Activated CD4-positive, CD25-positive, alpha-beta regulatory T cell treated with anti-CD3 and anti-CD28 coated beads, Interleukin-2, amount 50 U/mL, for 72 hours (primary cell): ENCODE measurements at places on chromosomes 3 and 15.

DNA sequence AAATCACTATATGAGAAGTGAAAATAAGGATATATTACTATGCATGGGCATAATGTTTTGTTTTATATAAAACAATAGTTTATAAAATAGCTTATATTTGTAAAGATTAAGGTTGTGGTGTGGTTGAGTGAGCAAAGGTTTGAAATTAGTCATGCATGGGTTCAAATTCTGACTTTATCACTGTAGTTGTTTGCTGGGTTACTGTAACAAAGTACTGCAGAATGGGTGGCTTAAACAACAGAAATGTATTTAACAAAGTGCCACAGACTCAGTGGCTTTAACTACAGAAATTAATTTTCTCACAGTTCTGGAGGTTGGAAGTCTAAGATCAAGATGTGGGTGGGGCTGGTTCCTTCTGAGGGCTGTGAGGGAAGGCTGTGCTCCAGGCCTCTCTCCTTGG, 184.8 kb upstream of the THRB start:
- no peak for DNase-seq

DNA sequence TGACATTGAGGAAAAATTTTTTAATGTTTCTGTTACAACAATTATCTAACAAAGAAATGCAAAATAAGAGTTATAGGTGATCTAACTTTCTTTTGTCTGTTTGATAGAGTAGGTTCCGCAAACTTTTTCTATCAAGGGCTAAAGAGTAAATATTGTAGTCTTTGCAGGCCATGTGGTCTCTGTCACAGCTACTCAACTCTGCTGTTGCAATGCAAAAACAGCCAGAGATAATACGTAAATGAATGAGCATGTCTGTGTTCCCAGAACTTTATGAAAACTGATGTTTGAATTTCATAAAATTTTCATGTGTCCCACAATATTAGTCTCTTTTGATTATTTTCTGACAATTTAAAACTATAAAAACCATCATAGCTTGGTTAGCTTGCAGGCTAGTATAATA, 73.3 kb downstream of the SLC24A1 start:
- no peak for DNase-seq

DNA sequence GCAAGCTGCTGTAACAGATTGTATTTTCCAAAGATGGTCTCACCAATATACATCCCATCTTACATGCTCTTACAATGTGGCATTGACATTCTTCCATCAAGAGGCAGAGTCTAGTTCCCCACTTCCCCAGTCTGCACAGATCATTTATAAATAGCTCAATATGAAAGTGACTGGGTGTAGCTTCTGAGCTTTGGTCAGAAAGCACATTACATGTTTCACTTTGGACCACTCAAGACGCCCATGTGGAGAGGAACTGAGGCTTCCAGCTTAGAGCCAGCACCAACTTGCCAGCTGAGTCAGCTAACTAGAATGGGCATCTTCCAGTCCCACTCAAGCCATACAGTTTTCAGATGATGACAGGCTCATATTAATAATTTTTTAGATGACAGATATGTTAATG, 45.5 kb downstream of the GREM1 start:
- no peak for DNase-seq

DNA sequence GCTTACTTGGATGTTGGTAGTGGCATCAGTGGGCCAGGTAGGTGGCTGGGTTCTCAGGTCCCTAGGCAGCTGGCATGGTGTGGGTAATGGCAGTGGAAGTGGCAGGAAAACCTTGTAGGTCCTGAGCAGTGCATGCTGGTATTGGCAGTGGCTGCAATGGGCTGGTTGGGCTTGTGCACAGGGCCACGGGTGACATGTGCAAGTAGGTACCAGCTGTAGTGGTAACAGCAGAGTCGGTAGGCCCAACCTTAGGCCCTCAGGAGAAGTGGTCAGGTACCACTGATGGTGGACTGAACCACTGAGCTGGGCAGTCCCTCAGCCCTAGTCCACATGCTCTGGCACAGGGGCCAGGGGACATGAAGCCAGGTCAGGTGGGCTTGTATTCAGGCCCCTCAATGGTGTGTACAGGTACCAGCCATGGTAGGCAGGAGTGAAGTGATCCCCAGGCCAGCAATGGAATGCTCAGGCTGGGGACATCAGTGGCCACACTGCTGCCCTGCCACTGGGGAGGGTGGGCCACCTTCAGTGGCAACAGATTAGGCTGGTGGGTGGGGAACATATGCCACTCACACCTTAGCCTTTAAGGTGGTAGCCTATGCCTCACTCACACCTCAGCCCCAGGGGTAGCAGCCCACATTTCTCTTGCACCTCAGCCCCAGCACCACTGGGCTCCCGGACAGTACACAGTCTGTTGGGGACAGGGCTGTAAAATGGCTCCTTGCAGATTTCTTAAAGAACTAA, 118.1 kb downstream of the LRRK1 start:
- no peak for DNase-seq

DNA sequence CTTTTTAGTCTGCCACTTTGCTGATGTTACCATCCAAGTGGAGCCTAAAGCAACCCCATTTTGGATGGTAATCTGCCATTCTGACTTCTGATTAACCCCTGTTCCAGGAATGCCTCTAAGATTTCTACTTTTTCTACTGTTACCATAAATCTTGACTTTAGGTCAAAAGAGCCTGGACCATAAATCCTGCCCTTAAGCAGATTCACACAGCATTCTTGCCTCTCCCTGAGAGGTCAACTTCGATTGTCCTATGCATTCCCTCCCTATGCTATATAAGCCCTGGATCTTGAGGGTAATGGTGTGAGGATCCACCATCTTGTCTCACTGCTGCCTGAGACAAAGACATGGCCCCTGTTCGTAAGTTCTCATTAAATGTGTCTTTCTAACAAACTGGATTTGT, 177.3 kb downstream of the GABRB3 start:
- DNase-seq: no peak

DNA sequence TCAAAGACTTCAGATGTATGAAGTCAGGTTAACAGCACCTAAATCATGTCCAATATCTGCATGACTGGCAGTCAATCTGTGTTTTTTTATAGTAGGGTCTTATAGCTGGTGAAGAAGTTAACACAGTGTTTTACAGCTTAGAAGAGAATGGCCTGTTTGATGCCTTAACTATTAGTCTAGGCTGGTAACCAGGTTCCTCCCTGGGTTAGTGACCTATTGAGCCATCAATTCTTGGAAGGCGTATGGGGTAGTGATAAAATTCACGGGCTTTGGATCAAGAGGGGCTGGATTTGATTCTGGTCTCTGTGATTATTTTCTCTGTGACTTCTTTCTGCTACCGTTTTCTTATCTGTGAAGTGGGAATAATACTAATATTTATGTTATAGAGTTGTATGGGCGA, 16.0 kb upstream of the TNFSF10 start:
- DNase-seq: no peak

- no peak for DNase-seq
Observed at GRCh38 chr3:39456159-39456558, 11.3 kb upstream of the MOBP start.

GRCh38 chr3:184261270-184261853, at the start of gene CAMK2N2:
Gene CAMK2N2 (minus strand): TSS chr3:184261553. CDS start chr3:184261285, 268 bp downstream.
- peak; percentile 71 for DNase-seq

DNA sequence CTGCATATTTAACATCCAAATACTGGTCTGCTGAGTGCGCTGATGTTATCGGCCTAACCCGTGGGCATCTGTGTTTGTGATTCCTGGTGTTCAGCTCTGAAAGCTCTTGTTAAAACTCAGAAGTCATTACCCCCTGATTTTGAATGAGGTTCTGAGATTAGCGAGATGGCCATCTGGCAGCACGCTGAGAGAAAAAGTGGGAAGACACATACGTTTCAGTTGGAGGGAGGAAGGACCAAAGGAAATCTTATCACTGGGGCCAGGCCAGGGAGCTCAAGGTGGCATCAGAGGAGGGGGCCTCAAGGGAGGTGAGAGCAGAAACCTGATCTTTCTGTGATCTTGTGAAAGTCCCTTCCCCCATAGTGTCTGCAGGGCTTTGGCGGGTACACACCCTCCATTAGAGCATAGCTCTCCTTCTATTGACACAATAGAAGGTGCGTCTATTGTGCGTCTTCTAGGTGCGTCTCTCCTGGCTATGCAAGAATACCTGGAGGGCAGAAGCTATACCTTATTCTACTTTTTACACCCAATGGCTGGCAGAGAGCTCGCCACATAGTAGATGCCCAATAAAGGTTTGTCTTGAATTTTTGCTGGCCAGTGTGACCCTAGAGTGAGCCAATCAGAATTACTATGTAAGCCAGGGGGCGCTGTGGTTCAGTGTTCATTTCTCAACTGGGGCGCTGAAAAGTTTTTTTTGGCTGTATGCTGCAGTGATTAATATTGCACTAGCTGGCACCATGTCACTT, 182.4 kb downstream of the SHQ1 start:
- peak; percentile 65 for DNase-seq

GRCh38 chr3:64150623-64151207, 74.6 kb downstream of the PRICKLE2 start:
- DNase-seq: no peak

GRCh38 chr3:78235841-78236240, 1195.9 kb downstream of the ROBO2 start:
- no peak for DNase-seq

GRCh38 chr3:188497021-188497420, 343.1 kb downstream of the LPP start:
- DNase-seq: no peak

DNA sequence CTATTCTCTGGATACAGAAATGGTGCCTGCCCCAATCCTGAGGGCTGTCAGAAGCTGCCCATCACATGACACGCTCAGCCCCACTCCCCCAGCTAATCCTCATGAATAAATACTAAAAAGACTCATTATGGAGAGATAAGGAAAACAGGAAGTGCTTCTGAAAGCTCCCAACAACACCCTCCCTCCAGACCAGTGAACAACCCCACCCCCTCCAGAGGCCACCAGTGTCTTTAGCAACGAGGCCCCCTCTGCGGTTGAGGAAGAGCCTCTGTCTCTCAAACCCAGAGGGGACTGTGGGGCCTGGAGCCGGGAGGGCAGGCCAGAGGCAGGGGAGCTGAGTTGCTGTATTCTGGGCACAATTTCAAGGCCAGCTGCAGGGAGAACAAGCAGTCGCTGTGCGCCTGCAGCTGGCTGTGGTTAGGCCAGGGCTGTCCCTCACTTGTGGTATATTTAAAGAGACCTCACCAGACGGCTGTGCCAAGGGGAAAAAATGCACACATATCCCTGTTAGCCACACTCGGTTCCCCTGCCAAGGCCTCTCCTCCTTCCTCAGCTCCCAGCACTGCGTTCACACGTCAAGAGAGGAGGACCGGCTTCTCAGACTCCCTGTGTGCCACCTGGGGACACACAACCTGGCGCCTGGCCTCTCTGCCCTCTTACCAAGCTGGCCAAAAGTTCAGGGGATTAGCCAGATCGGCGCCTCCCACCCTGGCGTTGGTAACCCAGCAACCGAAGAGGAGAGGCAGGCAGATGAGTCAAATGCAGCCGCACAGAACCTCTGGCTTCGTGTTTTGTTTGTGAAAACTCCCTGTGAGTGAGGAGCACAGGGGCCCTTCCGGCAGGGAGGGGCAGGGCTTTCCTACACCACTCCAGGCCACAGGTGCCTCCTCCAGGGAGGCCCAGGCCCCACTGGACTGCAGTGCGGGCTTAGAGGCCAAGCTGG, 101.2 kb upstream of the ETV5 start:
- no peak for DNase-seq

GRCh38 chr3:44355362-44356033, 16.9 kb downstream of the TCAIM start:
- DNase-seq: no peak
